NCI-H1092 treated with DMSO at 0.1 percent for 48 hours (cell line): ENCODE measurements at places on chromosomes 16 and 17.

DNA sequence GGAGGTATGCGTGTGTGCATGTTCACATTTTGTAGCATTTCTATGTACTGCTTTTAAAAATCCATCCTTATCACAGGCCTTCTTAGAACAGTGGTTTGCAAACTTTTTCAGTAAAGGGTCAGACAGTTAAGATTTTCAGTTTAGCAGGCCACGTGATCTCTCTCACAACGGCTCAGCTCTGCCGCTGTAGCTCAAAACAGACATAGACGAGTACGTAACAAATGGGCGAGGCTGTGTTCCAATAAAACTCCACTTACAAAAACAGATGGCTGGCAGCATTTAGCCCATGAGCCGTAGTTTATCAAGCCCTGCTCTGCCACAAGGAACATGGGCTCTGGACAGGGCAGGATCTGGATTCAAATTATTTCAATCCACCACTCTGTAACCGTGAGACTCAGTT lies 141.8 kb downstream of the XYLT1 start:
- no peak for DNase-seq

GRCh38 chr16:69005641-69006355 lies 99.7 kb upstream of the HAS3 start:
- no peak for DNase-seq

GRCh38 chr17:20941872-20942271 lies 100.9 kb downstream of the USP22 start:
- no peak for DNase-seq

- no peak for DNase-seq
Observed at GRCh38 chr16:16122264-16122663, 101.0 kb downstream of the ABCC6 start.

GRCh38 chr17:12680407-12680897 lies 14.8 kb downstream of the MYOCD start:
- no peak for DNase-seq
